NCI-H82 (cell line): ENCODE measurements at places on chromosomes 2 and 18.

- DNase-seq: no peak
Observed at GRCh38 chr2:30351116-30351515, 95.9 kb upstream of the LCLAT1 start.

- no peak for DNase-seq
Observed at GRCh38 chr2:43443282-43443681, 152.6 kb downstream of the THADA start.

DNA sequence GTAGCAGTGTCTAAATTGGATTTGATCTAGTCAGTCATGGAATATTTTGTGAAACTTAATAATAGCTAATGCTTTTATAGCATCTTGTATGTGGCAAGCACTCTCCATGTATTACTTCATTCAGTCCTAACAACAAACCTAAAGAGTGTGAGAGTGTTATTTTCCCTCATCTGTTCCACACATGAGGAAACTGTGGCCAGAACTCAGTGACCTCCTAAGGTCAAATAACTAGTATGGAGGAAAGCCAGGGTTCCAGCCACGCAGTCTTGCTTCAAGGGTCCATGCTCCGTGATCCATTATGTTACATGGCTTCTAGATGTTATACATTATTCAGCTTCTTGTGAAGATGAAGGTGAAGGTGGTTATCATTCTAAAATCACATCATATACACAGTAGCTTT lies 45.5 kb downstream of the TWSG1 start:
- DNase-seq: peak; percentile 9

GRCh38 chr2:161825429-161825828 lies 201.2 kb downstream of the SLC4A10 start:
- no peak for DNase-seq

DNA sequence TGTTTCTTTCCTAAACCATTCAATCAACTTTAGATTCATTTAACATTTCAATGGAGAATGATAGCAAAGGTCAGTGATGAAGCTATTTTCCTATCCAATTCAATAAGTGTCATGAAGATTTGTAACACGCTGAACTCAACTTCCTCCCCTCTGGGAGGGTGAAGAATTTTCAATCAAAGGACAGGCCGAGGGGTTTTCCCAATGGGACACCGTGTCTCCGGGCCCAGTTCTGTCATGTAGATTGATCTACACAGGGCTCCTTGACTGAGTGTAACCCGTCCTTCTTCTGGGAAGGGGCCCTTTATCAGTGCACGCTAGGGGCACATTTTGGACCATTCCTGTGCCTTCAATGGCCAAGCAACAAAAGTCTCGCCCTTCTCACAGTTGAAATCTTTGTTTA lies 90.1 kb downstream of the KCNE4 start:
- DNase-seq: no peak

- no peak for DNase-seq
Observed at GRCh38 chr2:239826376-239826775, 198.8 kb downstream of the NDUFA10 start.

GRCh38 chr2:236974148-236974547 lies 111.5 kb upstream of the COPS8 start:
- DNase-seq: no peak

- DNase-seq: no peak
Observed at GRCh38 chr18:13229001-13229671, 10.6 kb downstream of the LDLRAD4 start.

- DNase-seq: peak; percentile 58
Observed at GRCh38 chr2:25215948-25216679, 47.7 kb upstream of the POMC start.
